Brain pericyte (primary cell): ENCODE measurements at places on chromosomes 1 and 21.
A peak's percentile ranks its signal among the peaks of the same experiment; 100 is the strongest.

- no peak for DNase-seq
These were observed 15.7 kb downstream of the GAS5 start for GRCh38 chr1:173852105-173852504.

DNA sequence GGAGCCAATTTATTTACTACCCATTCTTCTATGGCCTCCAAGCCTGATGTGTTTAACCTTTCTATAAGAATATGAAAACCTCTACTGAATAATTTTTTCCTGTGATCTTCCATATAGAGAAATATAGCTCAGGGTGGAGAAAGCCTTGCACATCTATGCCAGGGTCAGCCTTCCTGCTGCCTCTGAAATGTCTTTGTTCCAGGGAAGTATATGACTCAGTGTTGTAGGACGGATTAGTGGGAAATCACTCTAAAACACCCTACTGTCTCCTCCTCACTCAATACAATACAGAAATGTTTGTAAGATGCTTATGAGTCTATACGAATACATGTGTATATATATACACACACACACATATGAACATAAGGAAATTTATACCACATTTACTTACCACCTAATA is 1044.9 kb downstream of the BRINP3 start:
- DNase-seq: no peak

GRCh38 chr1:153790313-153790965 is 15.2 kb downstream of the SLC27A3 start:
- DNase-seq: no peak

GRCh38 chr1:15684468-15685291 is 560 bp downstream of the PLEKHM2 start:
- DNase-seq: no peak

- DNase-seq: no peak
These were observed 125.2 kb upstream of the GALNT2 start for GRCh38 chr1:229941831-229942230.

DNA sequence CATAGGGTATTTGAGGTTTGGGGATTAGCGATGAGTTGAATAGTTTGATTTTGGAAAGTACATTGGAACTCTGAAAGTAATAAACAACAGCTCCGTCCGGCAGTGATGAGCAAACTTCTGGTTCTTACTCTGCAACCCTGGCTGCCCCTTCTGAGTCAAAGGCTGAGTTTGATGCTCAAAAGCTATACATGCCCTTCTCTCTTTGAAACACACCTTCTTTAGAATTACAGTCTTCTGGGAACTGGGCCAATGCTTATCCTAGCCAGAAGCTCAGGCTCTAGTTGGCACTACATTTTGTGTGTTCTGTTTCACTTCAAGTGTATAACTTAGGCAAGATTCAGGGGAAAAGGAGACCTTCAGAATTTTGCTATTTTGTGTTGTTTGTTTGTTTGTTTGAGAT is 9.3 kb downstream of the AHCYL1 start:
- no peak for DNase-seq

GRCh38 chr1:155175281-155175926 is 1.8 kb downstream of the TRIM46 start:
- DNase-seq: no peak

GRCh38 chr1:218454700-218455282 is 109.7 kb downstream of the TGFB2 start:
- no peak for DNase-seq

DNA sequence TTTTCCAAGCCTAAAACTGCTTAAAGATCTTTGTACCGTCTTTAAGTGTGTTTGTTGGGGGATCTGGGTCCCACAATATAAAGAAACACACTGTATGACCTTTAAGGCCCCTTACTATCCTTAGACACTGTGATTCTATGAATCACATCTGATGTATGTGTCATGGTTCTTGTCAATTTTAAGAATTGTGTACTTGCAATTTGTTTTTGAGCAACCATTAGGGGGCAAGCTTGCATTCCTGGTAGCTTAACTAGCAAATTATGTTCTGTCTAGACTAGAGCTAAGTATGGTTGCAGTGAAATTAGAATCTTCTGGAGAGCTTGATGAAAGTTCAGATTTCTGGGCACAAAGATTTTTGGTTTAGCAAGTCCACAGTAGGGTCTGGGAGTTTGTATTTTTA is 219.5 kb downstream of the TPR start:
- peak; percentile 10 for DNase-seq
